T-helper 17 cell (primary cell): ENCODE measurements at places on chromosomes 4 and X.

GRCh38 chr4:26051240-26051639, 137.2 kb downstream of the SMIM20 start:
- DNase-seq = no peak
- H3K4me1 ChIP-seq = peaks cover 2% of the 10 kb centered on the region
- H3K36me3 ChIP-seq = peaks cover 8% of the 10 kb centered on the region
- H3K4me3 ChIP-seq = no peak overlapping the region
- H3K27ac ChIP-seq = no peak overlapping the region

GRCh38 chr4:154497889-154498288, 6.3 kb upstream of the DCHS2 start:
- no peak overlapping the region for H3K4me3 ChIP-seq
- H3K36me3 ChIP-seq = peaks cover 5% of the 10 kb centered on the region
- no peak overlapping the region for H3K27ac ChIP-seq
- DNase-seq = no peak
- H3K27me3 ChIP-seq = peaks cover 55% of the 10 kb centered on the region

DNA sequence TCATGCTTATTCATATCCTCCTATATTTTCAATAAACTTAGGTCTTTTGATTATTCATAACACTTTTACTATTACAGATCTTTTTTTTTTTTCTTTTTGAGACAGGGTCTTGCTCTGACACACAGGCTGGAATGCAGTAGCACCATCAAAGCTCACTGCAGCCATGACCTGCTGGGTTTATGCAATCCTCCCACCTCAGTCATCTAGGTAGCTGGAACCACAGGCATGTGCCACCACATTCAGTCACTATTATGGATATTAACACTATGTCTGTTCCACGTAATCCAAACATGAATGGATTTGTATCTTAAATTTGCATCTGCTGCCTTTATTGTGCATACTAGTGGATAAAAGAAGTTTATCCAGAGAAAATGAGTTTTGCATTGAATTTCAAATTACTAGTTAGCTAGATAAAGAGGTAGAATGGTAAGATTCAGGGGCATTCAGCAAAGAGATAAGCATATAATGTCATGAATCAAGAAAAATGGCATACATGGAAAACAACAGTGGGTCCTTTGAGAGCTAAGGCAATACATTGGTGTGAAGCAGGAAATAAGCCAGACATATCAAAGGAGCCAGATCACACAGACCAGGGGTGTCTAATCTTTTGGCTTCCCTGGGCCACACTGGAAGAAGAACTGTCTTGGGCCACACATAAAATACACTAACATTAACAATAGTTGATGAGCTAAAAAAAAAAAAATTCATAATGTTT, 13.9 kb downstream of the ANAPC10 start:
- no peaks in the 10 kb centered on the region for H3K27me3 ChIP-seq
- DNase-seq = no peak
- peak overlapping the region; percentile 24 for H3K27ac ChIP-seq
- H3K36me3 ChIP-seq = peaks cover 8% of the 10 kb centered on the region
- H3K4me1 ChIP-seq = peaks cover 25% of the 10 kb centered on the region

DNA sequence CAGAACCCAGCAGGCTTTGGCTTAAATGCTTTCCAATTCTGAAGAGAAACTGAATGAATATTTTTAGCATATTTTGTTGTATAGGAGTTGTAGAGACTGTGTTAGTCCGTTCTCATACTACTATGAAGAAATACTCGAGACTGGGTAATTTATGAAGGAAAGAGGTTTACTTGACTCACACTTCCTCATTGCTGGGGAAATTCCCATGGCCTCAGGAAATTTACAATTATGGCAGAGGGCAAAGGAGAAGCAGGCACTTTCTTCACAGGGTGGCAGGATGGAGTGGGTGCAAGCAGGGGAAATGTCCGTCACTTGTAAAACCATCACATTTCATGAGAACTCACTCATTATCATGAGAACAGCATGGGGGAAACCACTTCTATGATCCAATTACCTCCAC, 291.7 kb downstream of the PACRGL start:
- no peak overlapping the region for H3K27ac ChIP-seq
- no peaks in the 10 kb centered on the region for H3K4me1 ChIP-seq
- H3K27me3 ChIP-seq = no peaks in the 10 kb centered on the region
- no peak for DNase-seq
- H3K4me3 ChIP-seq = no peak overlapping the region
- H3K36me3 ChIP-seq = no peaks in the 10 kb centered on the region

DNA sequence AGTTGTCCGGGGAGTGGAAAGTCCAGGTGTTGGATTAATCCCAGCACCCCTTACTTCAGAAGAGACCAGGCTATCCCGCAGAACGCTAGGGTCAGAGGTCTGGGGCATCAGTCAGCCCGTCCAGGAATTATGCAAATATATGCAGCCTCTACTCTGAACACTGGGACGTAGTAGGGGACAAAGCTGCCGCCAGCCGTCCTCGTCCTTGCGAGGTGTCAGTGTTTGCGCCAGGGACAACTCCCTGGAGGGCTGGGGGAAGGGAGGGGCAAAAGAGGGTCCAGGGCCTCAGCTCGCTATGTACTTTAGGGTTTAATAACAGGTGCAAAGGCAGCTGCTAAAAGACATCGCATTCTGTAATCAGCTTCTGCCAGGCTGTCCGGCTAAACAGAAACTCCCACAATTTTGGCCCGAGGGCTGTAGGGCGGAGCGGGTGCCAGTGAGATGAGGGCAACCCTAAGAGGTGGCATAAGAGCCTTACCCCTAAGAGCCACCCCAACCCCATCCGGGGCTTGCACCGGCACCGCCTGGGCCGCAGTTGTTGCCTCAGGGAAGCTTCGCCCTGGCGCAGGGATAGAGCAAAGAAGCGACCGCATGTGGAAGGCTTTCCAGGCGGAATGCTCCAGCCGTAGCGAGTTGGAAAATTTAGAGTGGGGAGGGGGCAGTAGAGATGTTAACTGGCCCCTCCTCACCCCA, 8.4 kb downstream of the HAND2 start:
- H3K27me3 ChIP-seq = peaks cover 84% of the 10 kb centered on the region
- peak overlapping the region; percentile 52 for H3K4me3 ChIP-seq
- H3K4me1 ChIP-seq = peaks cover 11% of the 10 kb centered on the region
- H3K36me3 ChIP-seq = peaks cover 5% of the 10 kb centered on the region
- DNase-seq = no peak
- peak overlapping the region; percentile 44 for H3K27ac ChIP-seq

DNA sequence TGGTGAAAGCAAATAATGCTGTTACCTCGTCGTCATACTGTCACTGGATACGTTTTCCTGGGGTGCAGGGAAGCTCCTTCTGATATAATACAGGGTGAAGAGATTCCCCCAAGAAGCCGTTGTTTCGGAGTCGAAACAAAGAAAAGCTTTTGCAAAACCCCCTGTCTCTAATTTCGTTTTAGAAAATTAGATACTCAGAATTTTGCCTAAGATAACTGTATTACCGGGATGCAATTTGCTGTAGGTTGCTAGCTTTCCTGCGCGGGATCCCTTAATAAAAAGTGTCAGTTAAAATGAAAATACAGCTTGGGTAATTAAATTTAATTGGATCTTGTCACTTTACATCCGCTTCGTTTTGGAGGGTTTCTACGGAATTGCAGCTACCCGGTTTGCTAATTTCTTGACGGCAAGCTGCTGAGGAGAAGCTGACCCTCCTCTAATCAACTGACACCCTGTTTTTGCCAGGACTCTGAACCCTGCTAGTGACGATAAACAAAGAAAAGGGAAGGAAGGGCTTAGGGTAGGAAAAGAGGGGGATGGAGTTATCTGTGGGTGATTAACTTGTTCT, 174.6 kb downstream of the SHOX start:
- no peak overlapping the region for H3K4me3 ChIP-seq
- no peaks in the 10 kb centered on the region for H3K4me1 ChIP-seq
- H3K27me3 ChIP-seq = no peaks in the 10 kb centered on the region

GRCh38 chr4:8252301-8253173, 17.0 kb upstream of the HTRA3 start:
- H3K36me3 ChIP-seq = no peaks in the 10 kb centered on the region
- peaks cover 4% of the 10 kb centered on the region for H3K27me3 ChIP-seq
- no peak overlapping the region for H3K27ac ChIP-seq
- no peak overlapping the region for H3K4me3 ChIP-seq

GRCh38 chr4:82799006-82799881, 648 bp upstream of the SCD5 start:
- DNase-seq = no peak
- H3K4me1 ChIP-seq = peaks cover 18% of the 10 kb centered on the region
- H3K27ac ChIP-seq = no peak overlapping the region
- H3K36me3 ChIP-seq = no peaks in the 10 kb centered on the region
- peak overlapping the region; percentile 84 for H3K4me3 ChIP-seq

DNA sequence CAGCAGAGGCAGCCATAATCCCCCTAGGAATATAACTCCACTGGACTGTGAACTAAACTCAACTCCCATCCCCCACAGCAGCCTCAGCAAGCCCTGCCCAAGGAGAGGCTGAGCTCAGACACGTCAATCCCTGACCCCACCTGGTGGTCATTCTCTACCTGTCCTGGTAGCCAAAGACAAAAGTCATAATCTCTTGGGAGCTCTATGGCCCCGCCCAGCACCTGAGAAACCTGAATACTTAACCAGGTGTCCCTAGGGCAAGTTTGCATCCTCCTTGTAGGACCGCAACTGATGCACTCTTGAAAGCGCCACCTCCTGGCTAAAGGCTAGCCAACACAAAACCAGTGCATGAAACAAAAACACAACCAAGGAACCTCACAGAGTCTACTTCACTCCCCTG, 18.4 kb downstream of the CT47B1 start:
- no peaks in the 10 kb centered on the region for H3K36me3 ChIP-seq
- no peak for DNase-seq
- peaks cover 3% of the 10 kb centered on the region for H3K4me1 ChIP-seq
- H3K27me3 ChIP-seq = peaks cover 6% of the 10 kb centered on the region

GRCh38 chrX:46330981-46331380, 214.2 kb downstream of the ZNF674 start:
- peaks cover 2% of the 10 kb centered on the region for H3K36me3 ChIP-seq
- DNase-seq = no peak
- H3K27ac ChIP-seq = no peak overlapping the region
- no peaks in the 10 kb centered on the region for H3K27me3 ChIP-seq

DNA sequence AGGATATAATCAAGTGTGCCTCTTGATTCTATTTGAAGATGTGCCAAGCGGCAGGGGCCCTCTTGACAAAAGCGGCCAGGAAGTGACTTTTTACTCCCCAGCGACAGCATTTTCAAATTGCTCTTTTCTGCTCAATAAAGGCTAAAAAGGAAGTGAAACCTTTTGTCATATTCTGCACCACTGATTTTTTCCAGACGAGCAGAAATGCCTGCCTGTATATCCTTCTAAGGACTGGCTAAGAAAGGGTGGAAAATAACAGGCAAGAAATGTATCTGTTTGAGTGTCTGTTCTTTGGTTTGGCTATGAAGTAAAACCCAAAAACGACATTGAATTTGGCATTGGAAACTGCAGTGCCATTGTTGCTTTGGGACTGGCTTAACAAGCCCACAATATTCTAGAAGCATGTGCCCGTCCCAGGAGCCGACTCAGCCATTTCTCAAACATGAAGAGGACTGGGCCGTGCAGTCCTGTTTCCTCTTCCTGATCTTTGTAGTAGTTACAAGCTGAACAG, 25.4 kb downstream of the TMSB4X start:
- H3K36me3 ChIP-seq = no peaks in the 10 kb centered on the region
- no peaks in the 10 kb centered on the region for H3K27me3 ChIP-seq
- peaks cover 28% of the 10 kb centered on the region for H3K4me1 ChIP-seq
- peak overlapping the region; percentile 95 for H3K27ac ChIP-seq
- no peak for DNase-seq

DNA sequence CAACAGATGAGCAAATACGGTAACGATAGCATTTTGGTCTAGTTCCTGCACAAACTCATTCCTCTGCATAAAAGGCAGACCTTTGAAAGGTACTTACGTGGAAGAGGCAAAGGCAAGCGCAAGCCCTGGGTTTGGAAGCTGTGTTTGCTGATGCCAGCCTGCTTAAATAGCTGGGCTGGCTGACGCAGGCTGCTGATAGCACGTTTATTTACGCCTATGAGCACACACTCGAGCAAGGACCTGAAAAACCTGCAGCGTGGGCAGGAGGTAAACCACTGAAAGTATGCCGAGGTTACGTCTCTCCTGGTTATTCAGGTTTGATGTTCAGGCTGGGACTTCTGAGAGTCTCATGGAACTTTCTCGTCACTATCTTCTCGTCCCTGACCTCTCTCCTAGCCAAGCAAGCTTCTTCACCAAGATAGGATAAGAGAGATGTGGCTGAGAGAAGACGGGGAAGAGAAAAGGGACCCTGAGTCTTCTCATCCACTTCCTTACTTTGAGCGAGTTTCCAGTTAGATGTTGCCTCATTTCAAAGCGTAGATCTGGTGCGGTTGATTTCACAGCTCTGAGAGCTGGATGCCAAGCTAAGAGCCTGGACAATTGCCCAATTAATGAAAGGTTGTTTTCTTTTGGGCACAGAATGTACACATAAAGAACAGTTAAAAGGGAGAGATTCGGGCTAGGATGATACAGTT, at the start of gene HOPX:
HOPX (minus strand) TSS at position 139 of the 695 bp plus-strand sequence. CDS start 23,480 bp downstream, outside the sequence.
- DNase-seq = no peak
- peaks cover 8% of the 10 kb centered on the region for H3K36me3 ChIP-seq
- peaks cover 12% of the 10 kb centered on the region for H3K4me1 ChIP-seq

- H3K4me1 ChIP-seq = peaks cover 16% of the 10 kb centered on the region
- H3K27ac ChIP-seq = no peak overlapping the region
- no peak for DNase-seq
Measured at GRCh38 chr4:26030780-26031179, 116.8 kb downstream of the SMIM20 start.

DNA sequence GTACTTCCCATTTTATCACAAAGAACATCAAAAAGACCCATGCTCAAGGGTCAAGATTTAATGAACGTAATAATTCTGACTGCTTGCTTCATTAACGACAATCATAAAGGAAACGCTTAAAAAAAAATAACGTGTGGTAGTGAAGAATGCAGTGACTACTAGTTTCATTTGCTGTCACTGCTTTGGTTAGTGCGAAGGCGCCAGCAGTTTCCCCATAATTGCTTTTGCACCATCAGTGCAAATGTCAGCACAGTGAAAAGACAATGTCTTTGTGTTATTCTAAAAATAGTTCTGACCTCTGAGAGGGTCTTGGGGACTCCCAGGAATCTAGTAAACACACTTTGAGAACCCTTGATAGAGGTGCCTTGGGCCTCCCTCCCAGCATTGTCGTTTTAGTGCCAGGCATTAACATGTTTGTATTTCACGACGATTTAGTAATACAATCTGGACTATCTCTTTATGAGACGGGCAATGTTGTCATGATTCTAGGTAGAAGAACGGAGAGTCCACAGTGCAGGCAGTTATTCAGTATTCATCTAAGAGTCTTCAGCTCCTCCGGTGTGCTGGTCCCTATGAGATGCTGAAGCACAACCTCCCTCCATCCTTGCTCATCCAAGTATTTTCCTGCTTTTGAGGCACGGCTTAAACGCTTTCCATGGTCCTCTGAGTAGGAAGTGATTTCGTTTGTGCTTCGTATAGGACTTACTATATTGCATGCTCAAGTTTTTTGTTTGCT, 71.0 kb downstream of the AFF1 start:
- H3K27ac ChIP-seq = peak overlapping the region; percentile 99
- DNase-seq = no peak
- peaks cover 35% of the 10 kb centered on the region for H3K4me1 ChIP-seq
- H3K36me3 ChIP-seq = no peaks in the 10 kb centered on the region
